Dermis blood vessel endothelial cell (primary cell): ENCODE measurements at places on chromosomes 13 and 19. TPM values are rescaled to one million over a fixed set of nuclear protein-coding genes. Genes with fewer than 3 reads are reported as not detected.

Gene SNAPC2
- 14.1 and 14.3 TPM in 2 replicates for total RNA-seq

Gene ALOX5AP
- 0.14 and 0.34 TPM in 2 replicates for total RNA-seq

Gene RNF17
- 0.09 TPM in 1 of 2 replicates, not detected in the other for total RNA-seq

Gene ITGBL1
- total RNA-seq = 7.9 and 16.3 TPM in 2 replicates

Gene RINL
- 8.3 and 17.5 TPM in 2 replicates for total RNA-seq

Gene OR10H1
- total RNA-seq = not detected in 2 replicates

Gene NKG7
- total RNA-seq = not detected in 2 replicates

Gene CYP2A6
- not detected in 2 replicates for total RNA-seq

Gene SIGLEC10
- not detected in 2 replicates for total RNA-seq

Gene ERCC2
- 16.3 and 24.5 TPM in 2 replicates for total RNA-seq

Gene TMEM86B
- 1.0 and 1.1 TPM in 2 replicates for total RNA-seq

Gene SIGLEC12
- total RNA-seq = not detected in 2 replicates
